ENCODE measurements at places on chromosomes 4 and X.

DNA sequence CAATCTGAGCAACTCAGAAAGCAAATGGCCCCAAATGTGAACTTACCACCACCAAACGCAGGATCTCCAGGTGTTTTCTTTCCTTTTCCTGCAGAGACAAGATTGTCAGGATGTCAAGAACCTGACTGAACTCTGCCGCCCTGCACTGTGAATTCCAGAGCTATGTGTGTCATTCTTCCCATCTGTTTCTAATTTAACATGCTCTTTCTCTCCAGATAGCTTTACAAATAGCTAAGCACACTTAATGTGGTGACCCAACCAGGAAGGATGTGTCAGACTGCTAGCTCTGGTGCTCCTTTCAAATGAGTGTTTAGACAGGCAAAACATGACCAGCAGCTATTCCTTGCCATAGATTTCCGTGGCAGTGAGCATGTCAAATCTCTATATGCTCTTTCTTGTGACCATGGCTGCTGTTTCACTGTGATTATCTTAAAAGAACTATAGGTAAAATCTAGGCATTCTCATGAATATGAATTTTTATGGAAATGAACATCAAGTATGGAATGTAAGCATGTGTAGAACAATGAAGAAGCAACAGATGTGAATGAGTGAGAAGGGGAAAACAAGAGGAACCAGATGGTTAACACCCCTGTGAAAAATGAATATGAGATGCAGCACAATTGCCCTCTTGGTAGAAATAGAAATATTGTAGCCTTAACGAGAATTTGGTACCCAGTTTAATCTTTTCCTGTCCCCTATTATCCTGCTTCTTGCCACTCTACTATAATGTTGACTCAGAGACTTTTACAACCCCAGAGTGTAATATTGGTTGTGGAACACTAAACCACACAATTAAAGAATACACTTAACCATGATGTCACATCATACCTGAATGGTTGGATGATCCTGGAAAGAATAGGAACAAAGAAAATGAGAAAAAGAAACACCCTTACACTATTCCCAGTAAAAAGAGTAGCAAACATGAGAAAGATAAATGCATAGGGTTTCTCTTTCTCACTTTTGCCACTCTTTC is 247.8 kb upstream of the DKK2 start:
- peak; percentile 54 for DNase-seq

- no peak for DNase-seq
Measured at GRCh38 chrX:20954014-20954413, 420.2 kb upstream of the CNKSR2 start.

GRCh38 chr4:106835919-106836318 is 200.2 kb downstream of the DKK2 start:
- DNase-seq: no peak

DNA sequence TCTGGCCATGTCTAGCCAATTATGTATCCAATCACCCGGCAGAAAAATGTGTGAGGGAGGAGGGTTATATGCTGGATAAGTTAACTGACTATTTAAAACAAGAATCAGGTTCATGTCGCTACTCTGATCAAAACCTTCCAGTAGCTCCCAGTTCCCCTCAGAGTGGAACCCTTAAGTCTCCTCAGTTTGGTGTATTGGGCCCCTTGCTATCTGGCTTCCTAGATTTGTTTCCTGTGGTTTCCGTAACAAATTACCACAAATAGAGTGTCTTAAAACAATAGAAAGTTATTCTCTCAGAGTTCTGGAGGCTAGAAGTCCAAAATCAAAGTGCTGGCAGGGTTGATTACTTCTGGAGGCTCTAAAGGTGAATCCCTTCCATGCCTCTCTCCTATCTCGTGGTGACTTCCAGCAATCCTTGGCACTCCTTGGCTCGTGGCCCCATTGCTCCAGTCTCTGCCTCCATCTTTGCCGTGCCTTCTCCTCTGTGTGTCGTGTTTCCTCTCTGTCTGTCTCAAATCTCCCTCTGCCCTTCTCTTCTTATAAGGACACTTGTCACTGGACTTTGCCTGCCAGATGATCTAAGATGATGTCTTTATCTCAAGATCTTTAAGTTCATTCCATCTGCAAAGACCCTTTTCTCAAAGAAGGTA is 10.5 kb upstream of the ENPP6 start:
- DNase-seq: no peak

- DNase-seq: no peak
Measured at GRCh38 chr4:111952688-111953087, 192.6 kb upstream of the FAM241A start.

- DNase-seq: no peak
Measured at GRCh38 chr4:46316215-46316614, 73.7 kb downstream of the GABRA2 start.

GRCh38 chrX:37348231-37348970 is 763 bp upstream of the PRRG1 start:
- DNase-seq: peak; percentile 50

DNA sequence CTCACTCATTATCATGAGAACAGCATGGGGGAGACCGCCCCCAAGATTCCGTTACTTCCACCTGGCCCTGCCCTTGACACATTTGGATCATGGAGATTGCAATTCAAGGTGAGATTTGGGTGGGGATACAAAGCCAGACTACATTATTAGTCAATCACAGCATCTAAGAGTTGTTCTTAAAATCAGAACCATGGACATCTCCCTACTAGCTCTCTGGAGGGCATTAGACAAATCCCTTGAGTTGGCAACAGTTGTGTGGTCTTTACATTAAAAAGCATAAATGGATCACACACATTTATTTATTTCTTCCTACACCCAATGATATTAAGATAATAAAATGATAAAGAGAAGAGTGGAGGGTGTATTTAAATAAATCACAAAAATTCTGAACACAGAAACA is 262.8 kb upstream of the VCX start:
- no peak for DNase-seq

DNA sequence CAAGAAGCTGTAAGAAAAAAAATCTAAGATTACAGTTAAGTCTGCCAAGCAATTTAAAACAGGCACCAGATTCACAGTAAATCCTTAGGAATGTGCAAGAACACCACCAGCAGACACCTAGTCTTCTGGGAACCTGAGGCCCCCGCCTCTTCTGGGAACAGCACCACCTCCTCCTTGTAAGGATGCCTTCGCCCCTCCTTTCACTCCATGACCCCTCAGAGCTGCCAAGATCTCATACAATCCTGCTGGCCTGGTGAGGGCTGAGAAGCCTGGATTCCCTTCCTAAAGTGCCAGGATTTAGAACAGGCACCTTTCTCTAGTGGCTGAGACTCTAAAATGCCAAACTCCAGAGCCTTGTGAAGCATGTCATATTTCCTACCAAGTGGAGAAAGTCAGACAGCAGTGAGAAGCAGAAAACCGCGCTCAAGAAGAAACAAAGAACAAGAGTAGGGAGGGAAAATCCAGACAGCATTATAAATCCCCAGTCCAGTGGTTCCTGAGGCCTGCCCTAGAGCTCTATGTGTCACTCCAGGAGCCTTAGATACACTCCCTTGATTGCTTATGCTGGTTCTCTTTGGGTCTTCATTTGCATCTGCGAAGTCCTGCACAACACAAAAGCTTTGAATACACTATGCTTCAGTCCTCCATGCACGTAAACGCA is 166.4 kb downstream of the TSPAN5 start:
- no peak for DNase-seq

- DNase-seq: no peak
Measured at GRCh38 chr4:95105112-95105511, 347.4 kb downstream of the BMPR1B start.

DNA sequence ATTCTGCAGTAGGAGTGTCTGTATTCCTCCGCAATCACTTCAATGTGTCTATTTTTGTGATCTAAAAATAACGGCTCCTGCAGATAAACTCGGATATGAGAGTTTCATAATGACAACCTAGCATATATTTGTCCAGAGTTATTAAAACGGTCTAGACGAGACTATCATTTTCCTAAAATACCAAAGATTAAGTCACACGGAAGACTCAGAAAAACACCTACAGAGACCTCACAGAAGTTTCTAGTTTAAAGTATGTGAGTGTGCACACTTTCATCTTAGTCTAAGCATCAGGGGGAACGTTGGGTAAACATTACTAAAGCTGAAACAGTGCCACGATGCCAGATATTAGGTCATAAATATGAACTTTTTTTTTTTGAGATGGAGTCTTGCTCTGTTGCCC is 156.9 kb downstream of the AFAP1 start:
- DNase-seq: no peak

DNA sequence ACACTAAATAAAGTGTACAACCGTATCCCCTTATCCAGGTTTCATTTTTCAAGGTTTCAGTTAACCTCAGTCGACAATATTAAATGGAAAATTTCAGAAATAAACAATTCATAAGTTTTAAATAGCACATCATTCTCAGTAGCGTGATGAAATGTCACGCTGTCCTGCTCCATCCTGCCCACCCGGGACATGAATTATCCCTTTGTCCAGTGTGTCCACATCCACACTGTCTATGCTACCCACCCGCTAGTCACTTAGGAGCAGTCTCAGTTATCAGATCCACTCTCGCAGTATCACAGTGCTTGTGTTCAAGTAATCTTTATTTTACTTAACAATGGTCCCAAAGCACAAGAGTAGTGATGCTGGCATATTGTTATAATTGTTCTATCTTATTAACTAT is 54.7 kb downstream of the FRYL start:
- DNase-seq: no peak

DNA sequence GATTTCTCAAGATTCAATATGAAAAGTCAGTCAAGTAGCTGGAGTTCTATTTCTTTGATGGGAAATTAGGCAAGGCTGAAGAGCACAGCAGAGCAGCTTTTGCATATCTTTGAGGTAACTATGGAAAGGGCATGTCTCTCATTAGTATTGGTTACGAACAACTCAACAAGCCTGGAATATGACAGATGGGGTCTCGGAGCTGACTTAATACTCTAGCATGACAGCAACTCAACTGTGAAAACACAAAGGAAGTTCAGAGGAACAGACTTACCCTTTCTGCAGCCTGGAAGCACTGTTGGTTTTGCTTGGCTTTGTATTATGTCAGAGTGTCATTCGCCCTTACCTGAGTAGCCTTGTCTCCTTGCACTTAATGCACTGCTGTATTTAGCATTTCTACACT is 79.9 kb upstream of the AADAT start:
- DNase-seq: no peak

DNA sequence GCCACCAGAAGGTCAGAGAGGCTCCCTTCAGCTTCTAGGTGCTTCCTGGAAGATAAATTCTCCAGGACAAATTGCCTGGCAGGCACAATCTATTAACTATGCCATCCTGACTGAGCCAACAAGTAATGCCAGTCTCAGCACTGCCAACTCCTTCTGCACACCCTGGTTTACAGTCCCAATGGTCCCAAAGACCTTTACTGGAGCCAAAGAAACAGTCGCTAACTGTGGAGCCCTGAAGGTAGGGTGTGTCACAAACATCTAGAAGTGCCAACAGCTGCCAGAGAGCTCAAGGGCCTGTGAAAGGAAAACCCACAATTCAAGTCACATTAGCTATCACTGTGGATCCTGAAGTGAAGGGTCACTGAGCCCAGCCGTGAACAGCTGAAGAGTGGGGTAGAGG is 34.9 kb upstream of the CITED1 start:
- DNase-seq: no peak

DNA sequence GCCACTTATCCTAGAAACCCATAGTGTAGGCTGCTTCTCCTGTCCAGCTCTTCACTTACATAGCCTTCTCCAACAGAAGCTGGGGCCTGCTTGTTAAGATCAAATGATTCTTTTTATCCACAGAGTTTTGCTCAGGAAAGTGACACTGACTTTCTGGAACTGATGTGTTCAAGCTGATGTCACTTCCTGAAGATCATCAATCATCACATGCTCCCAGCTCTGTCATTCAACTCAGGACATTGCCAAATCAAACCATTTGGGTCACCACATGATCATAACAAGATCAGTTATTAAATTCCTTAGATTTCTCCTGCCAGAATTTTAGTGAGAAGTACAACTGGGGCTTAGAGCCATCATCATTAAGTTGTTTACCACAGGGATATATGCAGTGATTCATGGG is 39.4 kb downstream of the GLRA3 start:
- no peak for DNase-seq

DNA sequence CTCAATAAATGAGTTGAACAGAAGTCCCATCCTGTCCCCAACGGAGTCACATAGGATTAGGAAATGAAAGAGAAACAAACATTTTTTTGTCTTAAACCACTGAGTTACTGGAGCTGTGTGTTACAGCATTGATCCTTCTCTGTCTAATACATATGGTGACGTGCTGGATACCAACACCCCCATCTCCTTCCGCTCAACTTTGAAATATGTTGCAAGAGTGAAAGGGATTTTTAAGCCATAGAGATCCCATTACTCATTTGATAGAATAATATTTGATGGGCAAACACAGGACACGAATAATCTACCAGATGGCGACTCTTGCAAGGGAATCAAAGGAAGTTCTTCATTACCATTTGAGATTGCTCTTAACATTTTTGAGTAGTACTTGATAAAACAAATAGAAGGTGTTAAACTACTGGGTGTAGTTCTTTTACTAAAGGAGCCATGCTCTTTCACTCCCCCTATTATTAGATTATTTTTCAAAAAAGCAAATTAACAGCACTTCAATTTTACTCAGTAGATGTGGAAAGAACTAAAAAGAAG is 140.5 kb downstream of the PACRGL start:
- no peak for DNase-seq

- DNase-seq: peak; percentile 47
Measured at GRCh38 chr4:183129675-183130074, 30.6 kb downstream of the WWC2 start.

- no peak for DNase-seq
Measured at GRCh38 chr4:17322514-17322913, 189.4 kb downstream of the QDPR start.

DNA sequence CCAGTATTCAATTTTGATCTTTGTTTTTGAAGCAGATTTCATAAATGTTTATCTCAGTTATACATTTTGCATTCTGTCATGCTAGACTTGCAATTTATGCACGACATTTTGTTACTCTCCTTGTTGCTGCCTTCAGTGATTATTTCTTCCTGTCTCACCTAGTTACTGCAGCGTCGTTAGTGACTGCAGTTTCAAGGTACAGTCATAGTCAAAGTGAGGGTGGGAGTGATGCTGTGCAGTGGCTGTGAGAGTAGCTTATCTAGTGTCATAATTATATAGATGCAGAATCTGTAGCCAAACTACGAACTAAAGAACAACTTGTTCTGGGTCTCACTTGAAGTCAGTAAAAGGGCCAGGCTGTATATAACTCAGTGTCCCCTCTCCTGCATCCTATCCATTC is 69.8 kb downstream of the GPR101 start:
- DNase-seq: no peak

- DNase-seq: peak; percentile 34
Measured at GRCh38 chrX:136028383-136028984, 43.2 kb downstream of the SLC9A6 start.

DNA sequence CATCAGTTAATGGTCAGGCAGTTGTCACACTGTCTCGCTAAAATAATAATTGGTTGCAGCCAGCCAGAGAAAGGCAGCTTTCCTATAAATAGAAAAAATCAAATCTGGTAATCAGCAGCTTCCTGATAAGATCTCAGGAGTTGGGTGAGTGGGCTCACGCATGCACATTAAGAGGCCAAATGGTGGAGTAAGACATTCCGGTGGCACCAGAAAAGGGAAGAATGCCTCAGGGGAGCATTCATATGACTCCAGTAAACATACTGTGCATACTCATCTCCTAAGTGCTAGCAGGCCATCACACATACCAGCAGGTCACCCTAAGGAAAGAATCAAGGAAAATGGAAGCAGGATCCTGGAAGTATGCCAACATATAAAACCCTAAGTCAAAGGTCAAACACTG is 40.1 kb downstream of the UGT2B15 start:
- peak; percentile 66 for DNase-seq

- DNase-seq: no peak
Measured at GRCh38 chr4:62797221-62797620, 1597.1 kb downstream of the ADGRL3 start.

Data from Caki2 (cell line).